Osteoblast (primary cell): ENCODE measurements at places on chromosomes 5 and 9.

GRCh38 chr9:23779220-23779619 lies 46.8 kb downstream of the ELAVL2 start:
- H3K36me3 ChIP-seq = no peaks in the 10 kb centered on the region
- no peak overlapping the region for H3K27ac ChIP-seq
- no peaks in the 10 kb centered on the region for H3K4me1 ChIP-seq
- DNase-seq = peak; percentile 14
- H3K27me3 ChIP-seq = no peaks in the 10 kb centered on the region
- H3K4me3 ChIP-seq = no peak overlapping the region

DNA sequence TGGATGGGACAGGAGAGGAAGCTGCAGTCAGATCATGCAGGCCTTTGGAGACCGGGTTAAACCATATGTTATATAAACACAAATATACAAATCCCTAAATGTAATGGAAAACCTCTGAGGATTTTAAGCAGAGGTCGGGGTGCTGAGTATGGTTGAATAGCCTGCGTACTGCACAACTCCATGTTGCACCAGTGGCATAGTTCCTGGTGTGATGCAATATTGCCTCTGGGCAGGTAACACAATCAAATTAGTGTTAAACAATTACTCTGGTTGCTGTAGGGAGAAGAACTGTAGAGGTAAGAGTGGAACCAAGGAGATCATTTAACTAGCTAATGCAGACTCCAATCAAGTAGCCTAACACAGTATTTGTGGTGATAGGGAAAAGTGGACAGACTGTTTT lies 21.3 kb upstream of the RNF145 start:
- H3K27ac ChIP-seq = no peak overlapping the region
- no peaks in the 10 kb centered on the region for H3K4me1 ChIP-seq
- no peaks in the 10 kb centered on the region for H3K27me3 ChIP-seq

DNA sequence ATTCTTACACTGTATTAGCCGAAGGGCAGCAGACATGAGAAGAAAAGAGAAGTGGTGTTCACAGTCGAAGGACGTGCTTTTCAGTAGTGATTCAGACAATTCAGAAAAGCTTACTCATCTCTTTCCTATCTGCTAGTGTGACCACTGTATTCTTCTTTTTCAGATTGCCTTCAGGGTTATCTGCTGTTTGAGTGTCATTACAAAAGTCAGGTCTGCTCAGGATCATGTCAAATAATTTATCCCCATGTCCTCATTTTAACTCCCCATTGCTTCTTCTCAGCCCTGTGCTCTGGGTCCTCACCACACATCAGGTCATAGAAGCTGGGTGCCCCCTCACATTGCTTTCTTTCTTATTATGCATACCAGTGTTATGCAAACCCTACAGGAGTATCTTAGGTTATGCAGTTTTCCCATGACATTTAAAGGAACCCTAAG lies 394.0 kb downstream of the CETN3 start:
- H3K27me3 ChIP-seq = no peaks in the 10 kb centered on the region
- H3K36me3 ChIP-seq = no peaks in the 10 kb centered on the region
- peaks cover 10% of the 10 kb centered on the region for H3K4me1 ChIP-seq
- H3K27ac ChIP-seq = peak overlapping the region; percentile 40

DNA sequence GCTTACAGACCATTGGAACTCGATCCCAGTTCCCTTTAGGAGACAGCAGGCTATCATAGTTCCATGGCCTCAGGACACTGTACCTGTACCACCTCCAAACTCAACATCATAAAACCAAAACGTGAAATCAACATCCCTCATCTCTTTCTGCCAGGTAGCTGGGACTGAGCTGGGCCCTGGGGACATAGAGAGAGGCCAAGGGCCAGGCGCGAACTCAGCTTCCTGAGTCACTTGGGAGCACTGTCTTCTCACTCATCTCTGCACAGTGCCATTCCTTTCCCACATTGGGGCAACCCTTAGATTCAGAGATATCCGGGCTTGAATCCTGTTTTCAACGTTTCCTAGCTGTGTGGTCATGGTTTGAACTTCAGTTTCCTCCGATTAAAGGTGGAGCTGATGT lies 12.2 kb downstream of the DAB2IP start:
- H3K27me3 ChIP-seq = peaks cover 43% of the 10 kb centered on the region
- no peak overlapping the region for H3K4me3 ChIP-seq
- no peaks in the 10 kb centered on the region for H3K36me3 ChIP-seq
- H3K27ac ChIP-seq = no peak overlapping the region
- DNase-seq = no peak

GRCh38 chr5:171755354-171755821 lies 30.2 kb upstream of the SMIM23 start:
- H3K4me1 ChIP-seq = peaks cover 10% of the 10 kb centered on the region
- H3K4me3 ChIP-seq = no peak overlapping the region
- H3K27me3 ChIP-seq = no peaks in the 10 kb centered on the region
- no peak for DNase-seq
- no peaks in the 10 kb centered on the region for H3K36me3 ChIP-seq
